Cardiac muscle cell (in vitro differentiated cells and primary cell): ENCODE measurements at places on chromosomes 11 and 22.

GRCh38 chr11:35436581-35437250 is 17.4 kb upstream of the SLC1A2 start:
- no peak for DNase-seq

GRCh38 chr11:60098508-60098907 is 10.0 kb downstream of the MS4A2 start:
- no peak for DNase-seq

DNA sequence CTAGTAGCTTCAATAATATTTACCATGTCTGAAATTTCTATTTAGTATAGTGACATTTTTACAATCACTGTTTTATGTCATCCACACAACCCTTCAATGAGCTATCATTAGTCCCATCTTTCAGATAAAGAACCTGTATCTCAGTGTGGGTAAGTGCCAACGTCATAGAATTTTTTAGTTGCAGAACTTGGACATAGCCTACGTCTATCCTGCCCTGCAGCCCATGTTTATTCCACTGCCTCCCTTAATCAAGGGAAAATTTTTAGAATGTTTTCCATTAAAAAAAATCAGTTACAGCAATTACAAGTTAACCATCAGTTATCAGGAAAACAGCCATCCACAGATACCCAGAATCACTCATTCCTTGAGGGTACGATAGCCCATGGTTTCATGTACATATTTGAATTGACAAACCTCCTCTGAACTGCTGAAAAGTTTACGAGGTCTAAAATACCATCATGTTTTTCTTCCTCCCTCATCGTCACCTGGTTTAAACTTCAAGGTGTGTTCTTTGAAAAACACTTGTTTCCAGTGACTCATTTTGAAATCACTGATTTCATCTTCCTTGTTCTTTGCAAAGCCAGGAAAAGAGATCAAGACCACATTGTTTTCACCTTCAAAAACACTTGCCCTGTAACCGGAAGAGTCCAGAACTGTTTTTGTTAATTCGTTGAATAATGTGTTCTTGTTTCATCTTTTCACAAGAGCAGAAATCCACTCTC is 100.9 kb downstream of the FAM76B start:
- DNase-seq: no peak

DNA sequence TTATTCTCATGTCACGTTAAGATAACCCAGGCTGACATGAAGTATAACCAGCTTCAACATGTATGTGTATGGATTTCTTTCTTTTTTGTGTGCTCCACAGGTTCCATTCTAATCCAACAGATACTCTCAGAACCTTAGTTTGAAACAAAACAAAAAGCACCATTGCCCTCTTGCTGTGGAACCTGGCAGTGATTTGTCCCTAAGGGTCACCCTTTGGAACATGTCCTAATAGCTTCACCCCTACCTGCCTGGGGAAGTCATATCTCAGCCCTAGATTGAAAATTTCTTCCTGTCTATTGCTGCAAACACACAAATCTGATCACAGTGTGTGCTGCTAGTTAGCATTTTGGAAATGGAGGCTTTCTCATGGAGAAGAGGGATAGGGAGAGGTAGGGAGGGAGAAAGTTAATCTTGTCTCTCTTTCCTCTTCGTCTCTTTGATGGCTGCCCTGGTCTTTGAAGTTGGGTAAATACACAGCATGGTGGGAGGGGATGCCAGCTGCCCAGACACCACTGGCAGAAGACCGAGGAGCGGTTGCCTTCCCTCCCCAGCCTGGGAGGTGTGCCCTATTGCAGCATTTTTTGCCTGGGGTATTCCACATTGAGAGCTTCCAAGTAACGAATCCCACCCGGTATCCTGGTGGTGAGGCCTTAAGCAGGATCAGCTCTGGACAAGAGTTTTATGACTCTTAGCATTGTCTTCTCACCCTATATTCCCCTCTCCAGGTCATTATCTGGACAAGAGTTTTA is 11.6 kb upstream of the CADM1 start:
- no peak for DNase-seq

GRCh38 chr22:19567157-19568009 is 43.2 kb upstream of the CLDN5 start:
- DNase-seq: no peak

- DNase-seq: no peak
Observed at GRCh38 chr22:36048911-36049677, 20.5 kb upstream of the RBFOX2 start.

GRCh38 chr11:30987819-30988218 is 381.7 kb downstream of the DCDC1 start:
- DNase-seq: no peak

GRCh38 chr22:45903355-45904135 is 73.4 kb downstream of the WNT7B start:
- DNase-seq: peak; percentile 76

DNA sequence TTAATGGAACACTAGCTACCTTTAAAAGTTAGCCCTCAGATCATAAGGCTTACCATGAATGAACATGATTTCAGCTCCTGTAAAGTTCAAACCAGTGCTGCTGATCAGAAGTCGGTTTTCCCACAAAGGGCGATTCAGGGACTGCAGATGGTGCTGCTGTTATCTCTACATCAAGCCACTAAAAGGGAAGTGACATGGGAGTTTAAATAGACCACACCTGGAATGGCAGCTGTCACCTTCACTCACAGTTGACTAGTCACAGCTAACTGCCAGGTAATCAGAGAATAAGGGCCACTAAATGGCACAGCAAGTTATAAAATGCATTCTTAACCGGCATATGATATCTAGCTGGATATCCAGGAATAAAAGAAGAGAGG is 581.1 kb upstream of the ARHGAP42 start:
- no peak for DNase-seq

- DNase-seq: no peak
Observed at GRCh38 chr22:45964372-45964771, 12.6 kb downstream of the WNT7B start.

DNA sequence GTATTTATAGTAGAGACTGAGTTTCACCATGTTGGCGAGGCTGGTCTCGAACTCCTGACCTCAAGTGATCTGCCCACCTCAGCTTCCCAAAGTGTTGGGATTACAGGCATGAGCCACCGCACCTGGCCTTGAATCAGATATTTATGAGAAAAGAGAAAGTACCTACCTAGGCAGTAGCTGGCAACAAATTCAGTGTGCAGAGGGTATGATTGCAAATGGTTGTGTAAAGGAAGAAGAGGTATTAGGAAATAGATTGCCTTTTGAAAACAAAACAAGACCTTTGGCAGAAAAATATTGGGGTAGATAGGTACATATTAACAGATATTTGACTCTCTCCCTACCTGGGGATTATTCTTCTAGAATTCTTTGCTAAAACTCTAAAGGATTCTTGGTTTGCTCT is 38.5 kb upstream of the LIN7C start:
- no peak for DNase-seq

- DNase-seq: no peak
Observed at GRCh38 chr11:2343502-2343901, 33.6 kb upstream of the CD81 start.

GRCh38 chr11:103844327-103845215 is 191.9 kb upstream of the DDI1 start:
- DNase-seq: no peak

GRCh38 chr11:80309301-80309700 is 868.5 kb upstream of the TENM4 start:
- no peak for DNase-seq
